Bronchus fibroblast of lung (primary cell): ENCODE measurements at places on chromosomes 3 and 15. TPM values are rescaled to one million over a fixed set of nuclear protein-coding genes. Genes with fewer than 3 reads are reported as not detected.

The DOCK3 gene
- under 0.01 TPM in 2 replicates for total RNA-seq

The OR5K2 gene
- total RNA-seq = not detected in 2 replicates

The ABCF3 gene
- 29.9 and 49.9 TPM in 2 replicates for total RNA-seq

The PCLAF gene
- 40.7 and 44.2 TPM in 2 replicates for total RNA-seq

The P4HTM gene
- total RNA-seq = 20.5 and 22.4 TPM in 2 replicates

The EPHA6 gene
- 0.17 TPM in 1 of 2 replicates, not detected in the other for total RNA-seq

The ACAN gene
- under 0.01 and 0.17 TPM in 2 replicates for total RNA-seq

The FBXW12 gene
- not detected in 2 replicates for total RNA-seq

The ANKUB1 gene
- total RNA-seq = not detected in 2 replicates

The MRPS25 gene
- total RNA-seq = 31.4 and 33.6 TPM in 2 replicates

The FSIP1 gene
- total RNA-seq = 0.15 and 0.17 TPM in 2 replicates

The ANKRD34C gene
- total RNA-seq = not detected in 2 replicates

The ANP32A gene
- total RNA-seq = 65.2 and 80.1 TPM in 2 replicates

The BBS4 gene
- 11.9 and 25.0 TPM in 2 replicates for total RNA-seq

The THSD4 gene
- 14.7 and 23.7 TPM in 2 replicates for total RNA-seq

The ST8SIA2 gene
- 0.15 TPM in 1 of 2 replicates, not detected in the other for total RNA-seq

The TM4SF4 gene
- under 0.01 TPM in 1 of 2 replicates, not detected in the other for total RNA-seq

The SERPINI2 gene
- not detected in 2 replicates for total RNA-seq

The ADAMTSL3 gene
- 1.0 TPM in 1 of 2 replicates, not detected in the other for total RNA-seq

The AMIGO3 gene
- 0.50 and 1.2 TPM in 2 replicates for total RNA-seq

The ALDH1A2 gene
- total RNA-seq = 0.30 and 0.84 TPM in 2 replicates

The XXYLT1 gene
- 15.5 and 18.0 TPM in 2 replicates for total RNA-seq

The ZNF502 gene
- total RNA-seq = 1.6 and 1.7 TPM in 2 replicates

The IL5RA gene
- total RNA-seq = not detected in 2 replicates

The ST3GAL6 gene
- 0.74 and 3.0 TPM in 2 replicates for total RNA-seq

The MYL3 gene
- not detected in 2 replicates for total RNA-seq

The HHLA2 gene
- total RNA-seq = not detected in 2 replicates

The ALDH1A3 gene
- 8.5 and 16.0 TPM in 2 replicates for total RNA-seq
